Fibroblast of mammary gland (primary cell): ENCODE measurements at places on chromosomes 4 and X.

GRCh38 chrX:53481816-53482465 lies 47.8 kb upstream of the HSD17B10 start:
- peak; percentile 73 for DNase-seq

DNA sequence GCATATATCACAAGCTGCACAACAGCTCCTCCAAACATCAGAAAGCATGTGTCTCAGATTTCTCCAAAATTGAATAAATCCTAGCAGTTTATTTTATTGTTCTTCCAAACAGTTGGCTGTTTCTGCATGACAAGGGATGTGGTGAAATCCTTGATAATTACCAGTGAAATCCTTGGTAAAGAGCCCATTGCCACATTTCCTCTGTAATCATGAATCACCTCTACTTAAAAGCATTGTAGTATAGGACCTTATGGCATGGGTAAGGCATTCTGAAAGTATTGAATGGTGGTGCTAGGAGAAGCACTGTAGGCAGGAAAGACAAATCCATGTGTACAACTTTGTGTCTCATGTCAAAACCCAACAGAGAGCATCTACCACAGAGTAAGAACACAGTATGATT lies 135.8 kb upstream of the NDST3 start:
- no peak for DNase-seq

DNA sequence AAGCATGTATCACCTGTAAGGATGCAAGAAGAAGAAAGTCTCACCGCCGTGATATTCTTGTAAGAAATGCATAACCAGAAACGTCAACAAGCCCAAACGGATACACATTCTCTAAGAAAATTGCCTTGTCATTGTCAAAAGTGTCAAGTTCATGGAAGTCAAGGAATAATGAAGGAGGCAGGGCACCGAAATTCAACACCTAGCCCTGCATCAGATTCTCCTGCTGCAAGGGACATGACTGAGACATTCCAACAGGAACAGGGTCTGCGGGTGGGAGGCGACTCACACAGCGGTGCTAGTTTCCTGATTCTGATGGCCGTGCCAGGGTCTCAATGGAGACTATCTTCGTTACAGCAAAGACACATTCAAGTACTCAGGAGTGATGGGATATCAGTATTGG lies 26.7 kb downstream of the IRF2 start:
- no peak for DNase-seq

DNA sequence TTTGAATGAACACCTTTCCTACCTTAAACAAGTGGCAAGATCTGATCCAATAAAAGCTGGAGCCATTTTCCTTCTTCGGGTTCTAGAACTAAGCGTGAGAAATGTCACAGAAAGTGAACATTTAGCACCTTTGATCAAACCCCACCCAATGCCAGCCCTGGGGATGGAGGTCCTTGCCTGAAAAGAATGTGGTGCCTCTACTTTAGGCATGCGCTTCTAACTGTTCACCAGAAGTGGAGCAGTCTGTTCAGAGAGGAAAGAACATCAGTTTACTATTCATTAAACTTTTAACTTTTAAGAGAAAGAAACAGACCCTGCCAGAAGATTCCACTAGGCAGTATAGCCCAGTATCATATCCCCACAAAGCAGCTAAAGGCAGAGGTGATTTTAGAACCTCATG lies 75.9 kb downstream of the INTS12 start:
- DNase-seq: no peak

GRCh38 chr4:157076578-157076947 lies 613 bp downstream of the GLRB start:
- DNase-seq: no peak
